ENCODE measurements at places on chromosomes 5 and 9.

DNA sequence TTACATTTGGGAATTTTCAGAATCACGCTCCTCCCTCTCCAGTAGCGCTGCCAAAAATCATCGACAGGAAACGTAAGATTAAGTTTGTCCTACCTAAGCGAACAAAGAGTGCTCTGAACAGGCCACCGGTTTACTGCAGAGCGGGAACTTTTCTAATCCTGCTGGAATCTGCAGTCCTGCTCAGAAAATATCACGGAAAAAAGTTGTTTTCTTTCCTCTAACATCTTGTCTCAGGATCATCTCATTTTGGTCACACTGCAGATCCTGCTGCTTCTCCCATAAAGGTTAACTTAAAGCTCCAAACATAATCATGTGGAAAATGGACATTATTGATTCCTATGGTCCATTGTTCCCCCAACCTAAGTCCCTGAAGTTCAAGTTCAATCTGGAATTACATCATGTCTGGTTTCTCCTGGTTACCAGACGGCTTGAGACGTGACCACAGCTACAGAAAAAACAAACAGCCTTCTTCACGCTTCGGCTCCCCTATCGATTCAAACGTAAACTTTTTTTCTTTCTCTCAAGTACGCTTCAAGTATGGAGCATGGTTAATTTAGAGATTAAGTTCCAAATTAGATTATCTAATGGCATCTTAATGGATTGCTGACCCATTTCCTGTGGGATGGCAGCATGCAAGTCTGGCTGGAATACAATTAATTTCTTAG is 217.6 kb downstream of the NFIB start:
- no peak for DNase-seq

- DNase-seq: no peak
Measured at GRCh38 chr9:87502391-87503221, 4.9 kb downstream of the DAPK1 start.

DNA sequence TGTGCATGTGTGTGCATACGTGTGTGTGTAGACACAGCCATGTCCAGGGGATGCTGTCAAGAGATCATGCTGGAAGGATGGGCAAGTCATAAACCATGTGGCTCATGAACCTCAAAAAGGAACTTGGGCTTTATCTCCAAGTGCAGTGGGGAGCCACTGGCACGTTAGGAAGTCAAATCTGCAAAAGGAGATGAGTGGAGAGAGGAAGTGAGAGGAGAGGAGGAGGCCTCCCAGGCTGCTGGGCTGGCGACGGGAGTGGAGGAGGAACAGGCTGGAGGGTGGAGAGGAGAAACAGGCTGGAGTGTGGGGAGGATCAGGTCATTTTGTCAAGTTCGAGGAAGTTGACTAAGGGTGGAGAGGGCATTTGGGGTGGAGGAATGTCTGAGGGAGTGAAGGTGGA is 29.2 kb upstream of the TIFAB start:
- DNase-seq: no peak

DNA sequence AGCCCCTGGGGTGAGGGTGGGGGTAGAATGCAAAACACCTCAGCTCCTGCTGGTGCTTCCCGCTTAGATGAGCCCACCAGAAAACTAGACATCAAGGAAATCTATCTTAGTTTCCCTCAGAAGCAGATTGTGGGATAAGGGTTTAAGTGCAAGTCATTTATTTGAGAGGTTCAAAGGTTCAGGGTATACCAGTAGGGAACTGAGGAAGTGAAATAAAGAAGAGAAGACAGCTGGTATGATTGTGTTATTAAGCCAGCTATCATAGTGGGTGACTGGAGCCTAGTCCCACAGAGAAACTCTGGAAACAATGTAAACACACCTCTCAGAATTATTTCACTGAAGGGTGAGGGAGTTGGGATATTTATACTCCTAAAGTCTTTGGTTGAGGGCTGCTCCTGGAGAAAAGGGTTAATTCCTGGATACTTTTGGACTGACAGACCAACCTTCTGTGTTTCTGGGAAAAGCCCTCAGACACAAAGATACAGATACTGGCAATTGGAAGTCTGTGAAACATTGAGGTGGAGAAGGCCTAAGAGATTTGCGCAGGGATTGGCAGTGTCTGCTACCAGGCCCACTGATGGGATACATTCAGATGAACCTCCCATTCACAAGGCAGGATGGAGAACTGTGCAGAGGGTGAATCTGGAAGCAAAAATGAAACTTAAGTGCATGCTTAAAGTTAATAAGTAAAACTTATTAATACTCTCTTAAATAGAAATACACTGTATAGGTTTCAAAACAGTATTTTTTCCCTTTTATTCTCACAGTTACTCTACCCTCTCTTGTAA is 6.4 kb upstream of the DCTN4 start:
- DNase-seq: no peak

- DNase-seq: no peak
Measured at GRCh38 chr5:55679556-55679955, 32.6 kb downstream of the SLC38A9 start.

- DNase-seq: no peak
Measured at GRCh38 chr5:177610131-177610769, 10.3 kb downstream of the B4GALT7 start.

DNA sequence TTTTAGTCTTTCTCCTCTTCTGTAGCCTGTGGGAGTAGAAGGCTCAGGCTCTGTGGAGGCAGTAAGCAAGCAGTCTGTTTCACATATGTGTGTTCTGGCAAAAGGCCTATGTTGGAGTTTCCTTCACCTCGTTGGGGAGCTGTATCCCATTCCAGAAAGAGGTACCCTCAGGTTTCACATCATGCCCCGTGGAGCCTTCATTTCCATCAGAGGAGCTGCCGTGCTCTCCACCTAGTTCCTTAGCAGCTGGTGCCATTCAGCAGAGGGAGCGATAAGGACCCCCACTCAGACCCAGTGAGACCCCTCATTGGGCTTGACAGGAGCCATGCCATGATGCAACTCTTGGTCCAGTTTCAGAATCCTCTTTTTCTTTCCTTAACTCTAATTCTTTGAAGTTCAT is 50.6 kb upstream of the ANGPTL2 start:
- no peak for DNase-seq

GRCh38 chr9:19310246-19310645 is 69.8 kb downstream of the RPS6 start:
- DNase-seq: no peak
